ENCODE measurements at places on chromosomes 5 and 9. TPM values are rescaled to one million over a fixed set of nuclear protein-coding genes. Genes with fewer than 3 reads are reported as not detected.

GRCh38 chr9:121782514-121783110 is 131.2 kb downstream of the DAB2IP start:
- peak; percentile 64 for DNase-seq

DNA sequence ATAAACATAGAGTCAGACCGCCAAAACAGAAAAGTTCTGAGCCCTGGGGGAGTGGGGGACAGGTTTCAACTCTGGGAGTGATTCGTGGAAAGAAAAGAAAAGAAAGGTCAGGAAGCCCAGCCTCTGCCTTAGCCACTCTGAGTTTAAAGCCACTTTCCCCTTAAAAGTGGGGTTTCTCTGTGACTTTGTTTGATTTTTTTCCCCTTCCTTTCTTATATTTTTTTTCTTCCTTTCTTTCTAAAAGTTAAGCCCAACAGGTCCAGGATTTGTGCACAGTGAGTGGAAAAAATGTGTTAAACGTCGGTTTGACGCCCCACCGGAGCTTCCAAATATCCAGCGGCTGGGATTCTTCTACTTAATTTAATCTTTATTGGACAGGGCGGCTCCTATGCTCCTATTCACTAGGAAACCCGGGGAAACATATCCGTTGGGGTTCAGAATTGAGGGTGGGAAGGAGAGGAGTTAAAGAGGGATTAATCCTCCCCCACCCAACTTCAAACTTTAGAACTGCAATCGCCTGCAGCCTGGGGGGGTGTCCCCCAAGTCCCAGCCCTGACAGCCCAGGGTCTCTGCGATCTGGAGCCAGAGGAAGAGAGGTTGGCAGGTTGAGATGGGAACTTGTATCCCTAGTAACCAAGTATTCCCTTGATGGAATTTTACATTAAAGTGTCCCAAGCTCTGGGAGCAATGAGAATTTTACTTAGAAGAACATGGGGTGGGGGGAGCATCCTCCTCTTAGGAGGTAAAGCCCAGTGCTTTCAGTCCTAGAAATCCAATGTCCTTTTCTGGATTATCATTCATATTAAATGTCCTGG is 6.3 kb downstream of the NR2F1-AS1 start:
- DNase-seq: no peak

GRCh38 chr9:137294091-137294680 is 7.9 kb downstream of the NRARP start:
- no peak for DNase-seq

DNA sequence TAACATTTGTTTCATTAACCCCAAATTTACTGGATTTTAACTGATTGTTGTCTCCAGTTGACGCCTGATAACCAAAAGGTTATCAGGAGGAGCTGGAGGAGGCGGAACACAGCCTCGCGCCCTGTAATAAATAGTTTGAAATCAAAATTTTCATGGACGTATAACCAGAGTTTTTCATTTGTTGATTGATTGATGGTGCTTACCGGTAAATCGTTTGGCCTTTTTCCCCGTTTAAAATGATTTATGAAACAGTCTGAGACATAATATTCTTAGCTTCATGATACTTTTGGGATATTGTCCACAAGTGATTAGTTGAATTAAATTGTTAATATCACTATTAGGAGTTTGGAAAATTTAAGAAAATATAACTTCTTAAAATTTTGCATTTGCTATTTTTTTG is 1.7 kb downstream of the FOCAD start:
- no peak for DNase-seq

DNA sequence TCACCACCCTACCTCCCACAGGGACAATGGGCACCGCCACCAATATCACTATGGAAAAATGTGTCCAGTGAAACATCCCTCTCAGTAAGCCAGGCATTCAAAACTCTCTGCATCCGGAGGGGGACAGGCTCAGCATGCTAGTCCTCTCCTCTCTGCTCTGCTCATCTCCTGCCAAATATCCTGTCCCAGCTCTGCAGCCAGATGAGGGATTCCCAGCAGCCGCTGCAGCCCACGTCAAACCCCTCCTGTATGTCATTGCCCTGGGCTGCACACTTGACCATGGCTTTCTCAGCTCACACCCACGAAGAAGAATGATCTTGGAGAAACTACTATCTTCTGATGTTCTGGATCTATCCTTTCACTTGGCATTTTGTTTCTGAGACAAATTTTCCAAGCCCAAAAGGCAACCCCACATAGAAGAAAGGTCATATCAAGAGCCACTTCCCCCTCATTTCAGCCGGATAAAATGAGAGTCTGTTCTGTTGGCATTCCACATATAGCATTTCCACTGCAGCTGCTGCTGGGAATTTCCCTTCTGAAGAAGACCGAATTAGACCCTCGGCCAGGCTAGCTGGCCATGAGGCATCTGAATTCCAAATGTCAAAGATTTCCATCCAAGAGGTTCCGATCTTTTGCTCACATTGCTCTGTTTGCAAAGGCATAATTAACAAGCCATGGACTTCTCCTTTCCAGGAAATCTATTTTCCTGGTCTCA is 338.0 kb downstream of the ACTL7B start:
- DNase-seq: no peak

GRCh38 chr5:55557123-55557522 is 22.4 kb upstream of the PLPP1 start:
- no peak for DNase-seq

DNA sequence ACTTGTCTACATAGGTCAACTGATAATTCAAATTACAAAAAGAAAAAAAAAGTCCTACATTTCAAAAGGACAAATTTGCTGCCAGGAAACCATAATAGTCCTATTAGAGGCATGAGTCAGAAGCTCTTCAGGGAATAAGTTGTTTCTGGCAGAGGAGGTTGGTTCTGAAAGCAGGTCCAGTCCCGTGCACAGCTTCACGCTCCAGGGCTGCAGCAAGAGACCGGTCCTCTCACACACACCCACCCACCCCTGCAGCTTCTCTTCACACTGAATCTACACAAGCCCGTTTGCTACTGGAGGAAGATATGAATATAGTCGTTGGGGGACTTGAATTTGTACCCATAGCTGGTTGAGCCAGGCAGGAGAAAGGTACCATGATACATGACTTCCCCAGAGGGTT is 36.9 kb upstream of the SLC1A3 start:
- DNase-seq: no peak

DNA sequence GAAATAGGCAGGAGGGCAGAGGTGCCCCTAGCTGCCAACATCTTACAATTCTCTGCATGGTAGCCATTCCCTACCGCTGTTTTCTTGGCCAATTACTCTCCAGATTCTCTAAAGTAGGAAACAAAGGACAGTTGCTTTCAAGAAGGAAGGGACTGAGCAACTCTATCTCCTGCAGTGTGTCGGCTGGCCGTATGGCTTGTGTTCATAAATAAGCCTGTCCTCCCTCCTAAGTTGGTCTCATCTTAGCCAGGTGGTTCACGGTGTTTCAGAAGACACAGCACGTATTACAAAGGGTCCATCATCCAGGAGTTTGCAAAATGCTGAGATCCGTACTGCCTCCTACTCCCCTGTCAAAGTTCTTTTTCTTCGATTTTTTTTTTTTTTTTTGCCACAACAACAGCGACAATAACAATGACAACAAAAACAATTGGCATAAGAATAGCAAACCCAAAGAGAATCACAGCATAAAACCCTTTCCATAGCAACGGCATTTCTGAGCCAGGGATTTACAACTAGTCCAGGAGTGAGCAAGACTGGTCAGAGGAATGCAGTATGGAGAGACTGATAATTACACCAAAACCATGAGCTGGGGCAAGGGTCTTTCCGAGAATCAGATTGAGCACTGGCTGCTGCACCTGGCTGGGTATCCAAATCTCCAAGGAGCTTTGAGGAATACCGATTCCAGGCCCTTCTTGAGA is 212.8 kb downstream of the SLIT3 start:
- DNase-seq: no peak

GRCh38 chr5:170338933-170339779 is 41.6 kb upstream of the LCP2 start:
- no peak for DNase-seq

GRCh38 chr5:38380537-38380936 is 122.2 kb downstream of the EGFLAM start:
- DNase-seq: no peak

GRCh38 chr9:88969646-88970373 is 21.5 kb upstream of the S1PR3 start:
- DNase-seq: peak; percentile 71

GRCh38 chr5:180235846-180236245 is 26.8 kb upstream of the RASGEF1C start:
- DNase-seq: no peak

DNA sequence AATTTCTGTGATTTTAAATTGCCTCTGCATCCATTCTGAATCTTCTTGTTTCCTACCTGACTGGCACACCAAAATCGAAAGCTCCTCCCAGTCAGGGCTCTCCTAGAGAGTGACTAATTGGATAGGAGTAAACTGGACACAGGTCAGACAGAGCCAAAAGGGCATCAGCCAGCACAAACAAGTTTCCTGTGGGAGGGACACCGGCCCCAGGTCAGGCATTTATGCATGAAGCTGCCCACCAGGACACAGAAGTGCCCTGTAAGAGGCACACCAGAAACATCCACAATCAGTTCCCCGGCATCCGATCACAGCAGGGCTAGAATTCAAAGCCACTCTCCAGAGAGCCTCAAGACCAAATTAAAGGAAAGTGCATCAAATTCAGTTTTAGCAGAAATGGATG is 78.4 kb downstream of the SFXN1 start:
- DNase-seq: no peak

DNA sequence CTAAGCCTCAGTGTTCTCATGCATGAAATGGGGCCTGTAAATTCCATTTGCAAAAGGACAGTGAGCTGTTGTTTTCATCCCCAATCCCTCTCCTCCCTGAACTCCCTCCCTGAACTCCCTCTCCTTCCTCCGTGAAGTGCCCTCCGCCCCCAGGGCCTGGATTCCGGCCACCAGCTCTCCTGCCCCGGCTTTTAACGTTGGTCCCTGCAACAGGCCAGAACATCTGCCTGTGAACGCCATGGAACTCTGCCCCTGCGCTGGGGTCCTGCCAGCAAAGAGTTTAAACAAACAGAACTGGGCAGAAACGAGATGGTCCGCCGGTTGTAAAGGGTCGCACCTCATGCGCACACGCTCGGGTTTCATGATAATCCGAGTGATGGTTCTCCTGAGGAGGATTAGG is 62.4 kb downstream of the SMIM23 start:
- no peak for DNase-seq

DNA sequence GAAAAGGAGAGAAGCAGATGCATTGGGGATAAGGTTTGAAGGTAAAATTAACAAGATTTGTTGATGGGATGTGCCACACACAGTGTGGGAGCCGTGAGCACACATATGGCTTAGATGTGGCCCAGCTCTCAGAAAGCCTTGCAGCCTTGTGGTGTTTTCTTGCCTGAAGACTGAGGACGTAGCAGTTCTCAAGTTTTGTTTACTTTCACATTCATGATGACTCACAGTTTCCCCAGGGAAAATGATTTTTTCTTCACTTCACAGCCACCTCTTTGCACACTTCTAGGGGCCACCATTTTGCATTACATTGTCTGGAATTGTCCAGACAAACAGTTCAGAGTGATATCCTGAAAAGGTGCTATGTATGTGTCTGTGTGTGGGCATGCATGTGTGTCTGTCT is 126.2 kb downstream of the BASP1 start:
- no peak for DNase-seq

GRCh38 chr9:14584571-14584970 is 108.7 kb downstream of the ZDHHC21 start:
- no peak for DNase-seq

GRCh38 chr9:120708526-120709224 is 5.6 kb downstream of the MEGF9 start:
- DNase-seq: no peak

DNA sequence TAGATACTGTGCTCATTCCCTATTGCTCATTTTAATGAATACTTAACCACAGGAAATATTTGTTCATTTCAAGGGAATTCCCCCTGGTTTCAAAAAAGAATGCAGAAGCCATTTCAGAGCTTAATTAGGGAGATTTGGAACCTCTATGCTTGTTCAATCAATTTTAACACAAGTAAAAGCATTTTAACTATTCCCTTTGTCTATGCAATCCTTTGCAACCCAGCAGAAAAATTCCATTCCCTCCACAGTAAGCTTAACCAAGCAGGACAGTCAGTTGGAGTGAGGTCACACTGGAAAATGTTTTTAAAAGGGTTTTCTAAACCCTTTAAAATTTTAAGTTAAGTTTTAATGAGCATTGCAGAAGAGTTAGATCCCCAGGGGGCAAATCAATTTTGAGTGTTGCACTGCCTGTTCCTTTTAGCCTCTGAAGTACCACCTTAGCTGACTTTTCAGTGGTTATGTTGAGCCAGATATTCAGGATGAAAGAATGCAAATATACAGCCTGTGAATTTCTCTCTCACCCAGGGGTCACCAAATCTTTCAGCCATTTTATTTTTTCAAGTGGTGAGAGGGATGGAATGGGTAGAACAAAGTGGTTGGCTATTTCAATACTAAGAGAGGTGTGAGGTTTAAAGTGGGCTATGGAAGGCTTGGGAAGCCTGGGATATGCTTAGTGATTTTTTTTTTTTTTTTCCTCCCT is 356.2 kb upstream of the NUDT12 start:
- no peak for DNase-seq

DNA sequence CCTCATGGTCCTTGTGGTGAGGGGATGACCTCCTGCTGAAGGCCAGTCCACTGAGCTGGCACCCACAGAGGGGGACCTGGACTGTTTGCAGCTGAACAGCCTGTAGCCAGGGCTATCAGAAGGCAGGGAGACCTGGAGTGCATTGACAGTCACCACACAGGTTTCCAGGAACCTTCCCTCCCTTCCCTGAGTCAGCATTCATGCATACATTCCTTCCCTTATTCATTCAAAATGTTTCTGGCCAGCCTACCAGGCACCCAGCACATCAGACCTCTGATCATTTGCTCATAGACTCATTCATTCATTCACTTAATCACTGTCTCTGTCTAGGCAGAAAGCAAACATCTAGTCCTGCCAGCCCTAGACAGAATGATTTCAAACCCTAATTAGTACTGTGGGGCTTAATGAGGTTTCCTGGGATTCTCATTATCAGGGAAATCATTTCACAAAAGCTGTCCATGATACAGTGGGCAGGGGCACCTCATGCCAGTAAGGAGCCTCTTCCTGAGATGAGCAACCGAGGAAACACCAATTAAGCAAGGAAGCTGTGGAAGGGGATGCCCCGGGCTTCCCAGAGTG is 110.1 kb upstream of the PPP1R26 start:
- no peak for DNase-seq

GRCh38 chr9:2319421-2319820 is 302.2 kb upstream of the VLDLR start:
- no peak for DNase-seq

- no peak for DNase-seq
Measured at GRCh38 chr5:152264645-152265254, 140.3 kb downstream of the NMUR2 start.

The ZNF622 gene
- total RNA-seq: 19.4 TPM

The SPDL1 gene
- total RNA-seq: 13.3 TPM

The CXCL14 gene
- 62.1 TPM for total RNA-seq

The RALGDS gene
- total RNA-seq: 85.0 TPM

The SARDH gene
- 2.0 TPM for total RNA-seq

The ADAMTS16 gene
- total RNA-seq: 0.49 TPM

The TTC23L gene
- total RNA-seq: 0.25 TPM

The SEMA4D gene
- total RNA-seq: 39.3 TPM

The HNRNPK gene
- 409 TPM for total RNA-seq

The RETREG1 gene
- total RNA-seq: 27.7 TPM

The PCDHB5 gene
- 2.9 TPM for total RNA-seq

The ACER2 gene
- 3.9 TPM for total RNA-seq

The SLC36A2 gene
- total RNA-seq: not detected

Measured in vagina (tissue), 2 donors.